ENCODE measurements at places on chromosomes 1 and 21.

GRCh38 chr21:37987668-37988067 lies 71.4 kb upstream of the KCNJ6 start:
- no peak for DNase-seq

DNA sequence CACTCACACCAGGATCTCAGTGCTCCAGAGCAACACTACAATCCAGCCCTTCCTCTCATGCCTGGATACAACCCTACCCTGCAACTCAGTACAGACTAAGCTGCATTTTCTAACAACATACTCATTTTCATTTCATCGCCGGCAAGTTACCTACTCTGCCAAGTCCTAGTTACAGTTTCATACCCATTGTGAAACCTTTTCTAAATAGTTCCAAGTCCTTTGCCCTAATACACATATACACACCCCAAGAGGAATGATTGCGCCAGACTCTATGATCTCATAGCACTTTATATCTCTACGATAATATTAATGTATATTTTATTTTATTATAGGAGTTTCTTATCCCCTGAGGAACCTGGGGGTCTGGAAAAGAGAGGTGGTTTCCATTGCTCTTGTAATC lies 122.4 kb downstream of the LMX1A start:
- no peak for DNase-seq

GRCh38 chr1:109730666-109731065 lies 10.2 kb downstream of the GSTM3 start:
- DNase-seq, result no peak

GRCh38 chr1:89519779-89520358 lies 4.8 kb upstream of the LRRC8B start:
- peak; percentile 6 for DNase-seq

DNA sequence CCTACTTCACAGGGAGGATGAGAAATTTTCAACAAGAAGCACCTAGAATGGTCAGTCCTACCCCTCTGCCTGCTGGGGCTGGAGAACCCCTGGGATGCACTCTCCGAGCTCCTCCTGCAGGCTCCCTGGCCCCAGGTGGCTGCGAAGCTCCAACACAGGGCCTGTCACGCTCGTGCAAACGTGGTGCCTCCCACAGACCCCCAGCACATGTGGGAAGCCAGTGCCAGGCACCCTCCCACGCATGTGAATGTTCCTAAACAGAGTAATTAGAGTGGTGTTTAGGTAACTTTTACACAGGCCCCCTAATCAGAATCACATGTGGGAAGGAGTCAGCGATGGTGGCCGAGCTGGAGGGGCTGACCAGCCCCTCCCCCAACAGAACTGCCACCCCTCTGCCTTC lies 28.4 kb downstream of the GLIS1 start:
- no peak for DNase-seq

- no peak for DNase-seq
Observed at GRCh38 chr1:6538956-6539355, 15.4 kb downstream of the NOL9 start.

DNA sequence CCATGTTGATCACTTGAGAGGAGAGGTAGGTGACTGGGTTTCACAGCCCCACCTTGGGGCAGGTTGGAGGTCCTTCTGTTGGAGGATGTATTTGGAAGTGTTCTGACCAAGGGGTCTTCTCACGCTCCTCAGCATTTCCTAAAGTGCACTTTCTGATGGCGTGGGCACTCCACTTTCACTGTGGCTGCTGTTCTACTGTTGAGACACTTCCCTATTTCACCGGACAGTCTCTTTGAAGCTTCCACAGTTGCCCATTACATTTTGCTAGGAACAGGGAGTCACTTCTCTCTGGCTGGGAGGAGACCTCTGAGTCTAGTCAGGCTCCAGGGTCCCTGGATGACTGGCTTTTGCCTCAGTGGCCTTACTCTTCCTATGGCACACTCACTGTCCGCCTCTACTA lies 180.0 kb upstream of the LMO4 start:
- no peak for DNase-seq

DNA sequence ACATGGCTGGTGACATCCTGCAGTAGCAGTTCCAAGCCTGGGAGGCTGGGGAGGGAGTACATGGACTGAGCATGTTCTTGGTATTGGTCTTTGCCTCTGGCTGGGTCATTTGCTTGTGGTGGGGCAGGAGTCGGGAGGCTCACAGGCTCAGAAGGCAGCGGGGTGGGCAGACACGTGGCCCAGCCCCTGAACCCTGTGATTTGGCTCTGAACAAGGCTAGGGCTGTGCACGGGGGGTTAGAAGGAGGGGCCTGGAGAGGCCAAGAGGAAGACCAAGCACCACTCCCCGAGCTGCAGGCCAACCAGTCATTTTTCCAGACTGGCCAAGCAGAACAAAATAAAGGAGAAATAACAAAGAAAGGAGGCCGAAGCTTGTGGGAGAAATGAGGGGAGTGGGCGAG lies 9.7 kb upstream of the PRELP start:
- DNase-seq, result no peak

- no peak for DNase-seq
Observed at GRCh38 chr21:14591882-14592281, 45.8 kb upstream of the SAMSN1 start.

DNA sequence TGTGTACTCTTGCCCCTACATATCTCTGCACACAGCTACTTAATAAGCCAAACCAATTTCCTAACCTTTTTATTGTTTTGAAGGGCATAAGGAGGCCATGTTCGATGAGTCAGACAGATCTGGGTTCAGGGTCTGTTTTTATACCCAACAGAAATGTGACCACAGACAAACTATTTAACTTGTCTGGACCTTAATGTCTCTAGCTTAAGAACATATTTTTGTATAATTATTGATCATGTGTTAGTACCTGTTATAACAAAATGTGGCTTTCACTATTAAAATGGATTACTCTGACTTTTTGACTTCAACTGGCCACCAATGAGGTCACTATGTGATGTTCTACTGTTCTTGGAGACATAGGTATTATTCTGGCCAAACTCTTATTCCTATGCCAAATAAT lies 507.8 kb upstream of the USP24 start:
- DNase-seq, result no peak

Measured in NCI-H2081 (cell line).